ENCODE measurements at places on chromosomes 3 and 15.

GRCh38 chr3:142912402-142913172 is 23.7 kb upstream of the PCOLCE2 start:
- no peak for DNase-seq

DNA sequence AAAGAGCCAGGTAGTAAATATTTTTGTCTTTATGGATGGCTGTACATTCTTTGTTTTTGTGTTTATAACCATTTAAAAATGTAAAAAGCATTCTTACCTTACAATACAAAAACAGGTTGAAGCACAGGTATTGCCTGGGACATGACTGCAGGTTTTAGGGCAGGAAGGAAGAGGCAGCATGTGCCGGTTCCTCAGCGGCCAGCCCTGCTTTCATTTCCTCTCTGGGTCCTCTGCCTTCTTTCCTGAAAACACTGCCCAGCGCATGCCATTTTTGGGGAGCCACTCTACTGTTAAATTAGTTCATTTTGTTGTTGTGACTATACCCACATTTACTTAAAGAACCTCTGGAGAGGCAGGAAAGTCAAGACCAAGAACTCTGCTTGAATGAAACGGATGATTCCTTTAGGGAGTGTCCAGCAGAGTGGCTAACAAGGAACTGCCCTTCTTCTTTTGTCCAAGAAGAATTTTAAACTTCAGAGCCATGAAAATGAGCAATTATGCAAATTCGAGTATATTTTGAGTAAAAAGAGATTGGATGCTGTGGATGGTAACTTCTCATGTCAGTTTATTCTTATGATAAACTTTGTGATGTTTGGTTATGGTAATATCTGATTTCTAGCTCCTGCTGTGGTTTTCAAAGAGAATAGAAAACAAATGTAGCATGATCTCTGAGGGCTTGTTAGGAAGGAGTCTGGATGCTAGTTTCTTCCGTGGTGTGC is 52.7 kb downstream of the SACM1L start:
- DNase-seq = no peak

GRCh38 chr3:62723166-62723913 is 151.9 kb downstream of the CADPS start:
- no peak for DNase-seq

GRCh38 chr3:71129611-71130431 is 453.7 kb downstream of the FOXP1 start:
- peak; percentile 37 for DNase-seq

GRCh38 chr3:167481164-167481563 is 7.3 kb upstream of the SERPINI2 start:
- DNase-seq = no peak

DNA sequence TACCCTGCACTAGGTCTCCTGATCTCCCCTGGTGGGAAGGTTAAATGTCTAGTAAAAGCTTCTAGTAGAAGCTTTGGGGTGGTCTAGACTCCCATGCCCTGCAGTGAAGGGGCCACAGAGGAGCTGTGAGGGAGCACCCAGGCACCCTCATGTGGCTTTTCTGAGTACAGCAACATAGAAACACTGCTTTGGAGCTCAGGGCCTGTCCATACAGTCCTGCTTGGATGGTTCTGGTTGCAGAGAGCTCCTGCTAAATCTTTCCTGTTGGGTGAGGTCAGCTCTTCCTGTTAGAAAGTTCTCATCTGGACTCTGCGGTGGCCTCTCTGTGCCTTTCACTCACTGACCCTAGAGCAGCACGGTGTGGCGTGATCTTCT is 47.8 kb downstream of the GPD1L start:
- no peak for DNase-seq

- no peak for DNase-seq
These were observed 16.9 kb upstream of the GUCA1C start for GRCh38 chr3:108970561-108970960.

DNA sequence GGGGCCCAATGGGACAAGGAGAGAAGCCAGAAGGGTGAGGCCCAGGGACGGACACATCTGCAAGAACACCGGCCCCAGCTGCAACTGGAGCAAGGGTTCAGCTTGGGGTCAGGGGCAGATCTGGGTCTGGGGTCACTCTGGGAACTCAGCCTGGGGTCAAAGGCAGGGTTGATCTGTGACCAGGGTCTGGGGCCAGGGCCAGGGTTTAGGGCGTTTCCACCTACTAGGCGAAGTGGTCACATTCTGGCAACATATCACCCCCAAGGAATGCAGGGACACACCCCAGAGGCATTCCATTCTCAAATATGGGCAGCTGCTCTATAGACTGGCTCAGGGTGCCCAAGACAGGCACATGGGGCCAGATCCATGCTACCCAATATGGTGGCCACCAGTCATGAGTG is 9.0 kb downstream of the UROC1 start:
- no peak for DNase-seq

GRCh38 chr3:148816427-148816826 is 11.2 kb upstream of the CPB1 start:
- DNase-seq = no peak

DNA sequence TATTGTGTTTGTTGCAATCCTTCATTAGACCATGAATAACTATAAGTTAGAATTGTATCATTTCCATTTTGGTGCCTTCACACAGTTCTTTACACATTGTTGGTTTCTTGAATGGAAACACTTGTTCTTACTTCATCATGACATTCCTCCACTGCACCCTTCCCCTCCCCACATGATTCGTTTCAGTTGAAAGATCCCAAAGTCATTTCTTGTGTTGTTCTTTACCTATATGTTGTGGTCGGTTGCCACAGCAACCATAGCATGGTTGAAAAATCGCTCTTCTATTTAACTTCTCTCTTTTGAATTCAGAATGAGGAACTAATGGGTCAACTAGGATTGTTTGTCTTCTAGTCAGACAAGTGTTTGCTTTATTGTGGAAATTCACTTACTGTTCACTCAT is 103.3 kb downstream of the IL1RAP start:
- peak; percentile 2 for DNase-seq

DNA sequence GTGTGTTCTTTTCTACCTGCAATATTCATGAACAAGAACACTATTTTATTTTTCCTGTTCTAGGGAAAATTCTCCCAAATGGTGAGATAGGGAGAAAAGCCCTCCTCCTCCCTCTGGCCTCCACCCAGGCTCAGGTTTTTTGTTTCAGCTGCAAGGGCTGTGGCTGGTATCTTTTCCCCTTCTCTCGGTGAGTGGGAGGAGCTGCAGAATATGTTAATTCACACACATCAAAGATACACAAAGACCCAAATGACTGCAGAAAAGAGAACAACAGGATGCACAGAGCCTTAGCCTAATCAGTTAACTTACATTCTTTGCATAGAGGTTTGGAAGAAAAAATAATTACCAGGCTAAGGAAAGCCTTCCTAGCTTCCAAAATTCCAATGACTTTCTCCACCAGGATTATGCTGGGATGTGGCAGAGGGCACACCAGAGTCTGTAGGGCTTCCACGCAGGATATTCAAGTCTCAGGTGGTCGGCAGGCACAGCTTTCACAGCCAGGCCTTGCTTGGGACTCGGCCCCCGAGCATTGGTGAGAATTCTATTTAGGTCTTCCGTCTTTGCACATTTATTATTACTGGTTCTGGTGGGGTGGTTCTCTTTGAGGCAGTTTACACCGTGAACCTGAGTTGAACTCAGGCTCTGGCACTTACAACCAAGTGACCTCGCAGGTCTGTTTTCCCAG is 64.9 kb downstream of the ABHD5 start:
- DNase-seq = peak; percentile 27

DNA sequence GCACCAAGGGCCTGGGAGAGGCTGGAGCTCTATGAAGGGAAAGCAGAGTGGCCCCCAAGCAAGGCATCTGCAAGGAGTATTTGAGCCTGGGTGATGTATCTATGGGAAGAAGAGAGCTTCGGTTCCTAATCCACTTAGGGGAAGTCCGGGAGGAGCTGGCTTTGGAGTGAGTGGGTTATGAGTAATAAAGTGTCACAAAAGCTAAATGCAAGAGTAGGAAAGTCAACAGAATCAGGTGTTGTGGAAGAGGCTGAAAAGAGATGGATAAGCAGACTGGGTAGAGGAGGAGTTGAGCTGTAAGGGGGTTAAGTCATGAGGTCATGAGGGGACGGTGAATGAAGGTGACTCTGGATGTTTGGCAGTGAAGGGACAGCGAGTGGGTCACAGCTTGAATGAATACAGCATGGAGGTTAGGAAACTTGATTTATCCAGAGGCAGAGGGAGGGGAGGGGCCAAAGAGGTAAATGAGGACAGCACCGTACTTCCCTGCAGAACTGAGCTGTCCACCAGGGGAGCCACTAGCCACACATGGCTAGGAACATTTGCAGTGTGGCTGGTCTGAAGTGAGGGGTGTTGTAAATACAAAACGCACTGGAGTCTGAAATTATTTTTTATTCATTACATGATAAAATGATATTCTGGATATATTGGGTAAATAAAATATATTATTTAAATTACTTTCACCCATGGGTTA is 83.3 kb downstream of the ADCY5 start:
- DNase-seq = no peak

DNA sequence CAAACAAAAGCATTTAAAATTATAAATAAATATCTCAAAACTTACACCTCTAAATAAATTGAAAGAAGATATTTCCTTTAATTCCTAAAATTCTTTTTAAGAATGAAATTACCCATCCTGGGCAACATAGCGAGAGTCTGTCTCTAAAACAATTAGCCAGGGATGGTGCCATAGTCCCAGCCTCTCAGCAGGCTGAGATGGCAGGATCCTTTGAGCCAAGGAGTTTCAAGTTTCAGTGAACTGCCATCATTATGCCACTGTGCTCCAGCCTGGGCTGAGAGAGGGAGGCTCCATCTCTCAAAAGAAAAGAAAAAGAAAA is 25.4 kb downstream of the AADAC start:
- DNase-seq = no peak

GRCh38 chr3:52707585-52707984 is 1.7 kb downstream of the SPCS1 start:
- no peak for DNase-seq

DNA sequence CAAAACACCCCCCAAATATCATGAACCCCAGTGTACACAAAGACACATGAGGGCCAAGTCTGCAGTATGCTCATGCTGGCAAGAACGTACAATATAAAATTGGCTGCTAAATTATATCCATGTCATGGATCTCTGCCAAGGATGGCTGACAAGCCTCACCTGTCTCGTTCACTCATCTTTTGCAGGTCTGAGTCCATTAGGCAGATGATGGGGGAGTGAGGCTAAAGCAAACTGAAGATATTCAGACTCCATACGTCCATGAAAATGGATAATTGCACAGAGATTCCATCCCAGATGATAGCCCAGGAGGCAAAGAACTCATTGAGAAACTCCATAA is 122.3 kb upstream of the PTPRG start:
- no peak for DNase-seq

- DNase-seq = no peak
These were observed 26.3 kb downstream of the FAN1 start for GRCh38 chr15:30929982-30930381.

- no peak for DNase-seq
These were observed 39.3 kb downstream of the FBLN2 start for GRCh38 chr3:13588221-13588701.

DNA sequence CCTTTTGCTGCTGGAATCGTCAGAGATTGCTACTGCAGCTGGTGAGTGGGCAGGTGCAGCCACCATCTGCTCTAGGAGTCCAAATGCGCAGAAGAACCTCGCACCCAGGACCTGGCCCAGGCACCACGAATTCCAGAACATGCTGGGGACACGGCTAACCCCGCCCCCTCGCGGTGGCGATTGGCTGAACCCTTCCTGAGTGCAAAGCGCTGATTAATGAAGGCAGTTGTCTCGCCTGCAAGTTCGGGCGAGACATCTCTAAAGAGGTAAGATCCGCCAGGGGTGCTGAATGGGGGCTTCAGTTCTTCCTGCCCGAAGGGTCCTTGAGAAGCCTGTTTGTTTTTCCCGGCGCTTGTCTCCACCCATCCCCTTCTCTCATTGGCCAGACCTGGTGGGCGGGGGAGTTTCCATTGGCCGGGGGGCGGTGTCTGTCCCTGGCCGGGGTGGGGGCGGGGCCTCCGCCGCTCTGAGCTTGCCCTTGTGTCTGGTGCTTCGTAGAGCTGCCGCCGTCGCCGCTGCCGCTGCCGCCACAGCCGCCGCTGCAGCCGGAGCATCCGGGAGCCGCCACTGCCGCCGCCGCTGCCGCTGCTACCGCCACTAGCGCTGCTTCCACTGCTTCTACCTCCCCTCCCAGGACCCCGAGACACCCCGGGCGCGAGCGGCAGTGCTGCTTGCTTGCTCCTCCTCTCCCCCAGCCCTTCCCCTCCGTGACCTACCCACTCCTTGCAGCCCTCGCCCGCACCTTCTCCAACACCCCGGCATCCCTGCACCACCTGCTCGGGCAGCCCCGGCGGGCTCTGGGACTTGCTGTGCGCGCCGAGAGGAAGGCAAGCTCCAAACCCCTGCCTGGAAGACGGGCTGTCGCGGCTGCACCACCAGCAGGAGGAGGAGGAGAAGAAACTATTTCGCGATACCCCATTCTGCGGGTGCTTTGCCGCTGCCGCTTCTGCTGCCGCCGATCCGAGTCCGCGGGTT is at the start of gene CADM2:
Gene CADM2 (plus strand): TSS at position 495 of the 975 bp plus-strand sequence.
- peak; percentile 43 for DNase-seq

- DNase-seq = no peak
These were observed 53.6 kb downstream of the TCF12 start for GRCh38 chr15:56972016-56972415.

GRCh38 chr15:46815240-46815639 is 902.1 kb upstream of the SEMA6D start:
- no peak for DNase-seq

GRCh38 chr3:87873136-87873535 is 185.7 kb downstream of the CGGBP1 start:
- no peak for DNase-seq
